ENCODE measurements at places on chromosomes 1 and 21.

- no peak for DNase-seq
These were observed 553.8 kb upstream of the PRMT6 start for GRCh38 chr1:106502659-106503058.

GRCh38 chr1:213973129-213973528, 14.6 kb upstream of the PROX1 start:
- no peak for DNase-seq

- DNase-seq = no peak
These were observed 3.0 kb downstream of the ANKRD45 start for GRCh38 chr1:173666646-173667045.

DNA sequence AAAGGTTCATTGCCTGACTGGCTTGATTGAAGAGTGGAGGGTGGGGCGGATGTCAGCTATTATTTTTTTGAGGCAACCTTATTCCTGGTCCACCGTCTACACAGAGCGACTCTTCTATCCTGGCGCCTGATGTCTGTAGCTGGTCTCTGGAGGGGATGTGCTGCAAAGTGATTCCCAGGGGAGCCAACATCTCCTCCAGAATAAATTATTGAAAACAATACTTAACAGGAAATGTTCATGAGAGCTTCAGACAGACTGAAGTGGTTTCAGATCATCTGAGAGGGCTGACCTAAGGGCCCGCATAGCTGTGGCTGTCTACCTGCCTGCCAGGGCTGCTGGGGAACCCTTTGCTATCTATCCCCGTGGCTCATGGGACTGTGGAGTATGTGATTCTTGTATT, 66.7 kb downstream of the TEX35 start:
- no peak for DNase-seq

DNA sequence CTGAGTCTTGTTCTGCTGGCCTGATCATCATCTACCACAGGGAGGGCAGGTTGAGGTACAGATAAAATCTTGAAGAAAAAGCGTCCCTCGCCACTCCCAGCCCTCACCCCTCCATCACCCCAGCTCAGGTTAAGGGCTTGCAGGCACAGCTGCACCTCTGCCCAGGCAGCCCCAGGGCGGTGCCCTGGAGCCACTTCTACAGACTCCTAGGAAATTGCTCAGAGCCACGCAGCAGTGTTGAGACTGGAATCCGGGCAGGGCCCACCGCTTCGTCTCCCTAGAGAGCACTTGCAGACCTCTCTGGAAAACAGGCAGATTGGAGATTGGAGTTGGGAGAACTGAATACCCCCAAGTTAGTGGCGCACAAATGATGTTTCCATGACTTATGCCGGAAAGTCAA, 35.3 kb downstream of the VN1R5 start:
- DNase-seq = no peak

GRCh38 chr1:153362187-153362775, 4.6 kb downstream of the S100A9 start:
- no peak for DNase-seq

DNA sequence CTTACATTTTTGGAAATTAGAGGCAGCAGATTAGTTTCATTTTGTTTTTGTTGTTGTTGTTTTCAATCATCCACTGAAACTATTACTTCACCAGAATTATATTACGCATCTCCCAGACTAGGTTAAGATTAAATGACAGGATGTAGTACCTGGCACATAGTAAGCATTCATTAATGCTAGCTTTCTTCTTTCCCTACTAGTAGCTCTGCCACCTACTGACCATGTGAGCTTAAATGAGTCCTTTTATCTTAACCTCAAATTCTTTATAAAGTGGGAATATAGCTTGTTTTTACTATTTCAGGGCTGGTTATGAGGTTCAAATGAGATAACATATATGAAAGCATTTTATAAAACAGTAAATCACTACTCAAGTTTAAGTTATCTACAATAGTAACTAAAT, 10.2 kb upstream of the ASPM start:
- DNase-seq = no peak

DNA sequence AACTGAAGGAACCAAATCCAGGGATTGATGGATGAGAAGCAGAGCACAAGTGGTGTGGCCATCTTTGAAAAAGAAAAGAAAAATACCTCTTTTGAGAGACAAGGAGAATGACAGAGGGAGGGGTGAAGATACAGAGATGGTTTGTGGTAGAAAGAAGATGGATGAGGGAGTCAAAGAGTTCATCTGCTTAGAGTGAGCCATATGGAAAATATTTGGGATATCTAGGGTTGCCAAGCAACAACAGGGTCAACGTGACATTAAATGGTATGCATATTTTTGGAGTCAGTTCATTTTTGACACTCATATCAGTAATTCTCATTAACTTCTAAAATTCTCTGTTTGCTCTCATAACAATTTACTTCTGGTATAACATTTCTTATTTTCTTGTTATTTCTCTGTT, 50.7 kb downstream of the MACF1 start:
- no peak for DNase-seq

DNA sequence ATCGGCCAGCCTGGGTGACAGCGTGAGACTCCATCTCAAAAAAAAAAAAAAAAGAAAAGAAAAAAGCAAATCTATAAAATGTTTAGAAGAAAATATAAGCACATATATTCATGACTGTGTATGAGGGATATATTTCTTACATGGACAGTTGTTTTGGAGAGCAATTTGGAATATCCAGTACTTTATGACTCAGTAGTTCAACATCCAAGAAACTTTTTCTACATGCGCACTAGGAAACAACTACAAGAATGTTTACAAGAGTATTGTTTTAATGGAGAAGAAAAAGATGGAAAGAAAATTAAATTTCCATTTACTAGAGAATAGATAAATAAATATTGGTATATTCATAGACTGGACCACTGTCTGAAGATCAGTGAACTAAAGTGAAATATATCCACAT, 77.5 kb downstream of the MAST2 start:
- no peak for DNase-seq

DNA sequence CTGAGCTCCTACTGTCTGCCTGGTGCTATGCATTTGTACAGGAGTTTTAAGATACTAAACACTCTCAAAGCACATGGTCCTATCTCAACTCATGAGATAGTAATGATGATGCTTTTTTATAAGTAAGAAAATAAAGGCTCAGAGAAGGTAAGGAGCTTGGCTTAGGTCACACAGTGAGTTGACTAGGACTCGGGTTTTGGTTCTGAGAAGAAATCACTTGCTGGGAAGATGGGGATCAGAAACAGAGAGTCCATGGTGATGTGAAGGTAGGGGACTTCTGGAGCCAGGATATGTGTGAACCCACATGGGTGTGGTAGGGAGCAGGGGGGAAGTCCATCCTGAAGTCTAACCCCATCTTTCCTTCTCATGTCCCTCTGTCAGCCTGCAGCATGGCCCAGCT, 3.7 kb downstream of the BCAN start:
- no peak for DNase-seq

GRCh38 chr1:34684266-34684665, 70.6 kb upstream of the GJB5 start:
- no peak for DNase-seq

DNA sequence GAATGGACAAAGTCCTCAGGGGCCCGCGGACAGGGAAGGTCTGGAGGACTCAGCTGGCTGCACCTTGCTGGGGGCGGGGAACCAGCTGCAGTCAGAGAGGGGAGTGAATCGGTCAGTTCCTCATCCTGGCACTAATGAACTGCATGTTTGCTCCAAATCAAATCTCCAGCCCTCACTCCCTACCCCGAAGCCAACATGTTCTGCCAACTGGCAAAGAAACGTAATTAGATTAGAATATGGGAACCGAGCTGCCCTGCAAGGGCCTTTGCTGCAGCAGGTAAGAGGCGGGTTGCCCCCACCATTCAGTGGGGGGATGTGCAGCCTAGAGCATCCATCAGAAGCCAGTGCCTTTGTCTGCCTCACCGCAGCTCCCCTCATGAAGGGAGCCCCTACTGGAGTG, 121.1 kb downstream of the AJAP1 start:
- DNase-seq = no peak

DNA sequence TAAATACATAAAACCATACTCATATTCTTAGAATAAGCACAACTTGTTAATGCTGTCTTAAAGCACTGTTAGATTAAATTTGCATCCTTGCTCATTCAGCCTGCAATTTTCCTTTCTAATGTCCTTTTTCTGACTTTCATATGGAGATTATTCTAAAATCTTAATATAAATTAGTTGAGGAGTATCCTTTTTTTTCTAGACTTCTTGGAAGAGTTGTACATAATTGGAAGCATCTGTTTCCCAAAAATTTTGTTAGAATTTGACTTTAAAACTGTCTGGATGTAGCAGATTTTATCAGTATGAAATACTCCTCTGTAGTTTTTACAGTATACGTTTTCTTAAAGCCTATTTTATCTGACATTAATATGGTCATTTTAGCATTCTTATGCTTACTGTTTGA, 9.7 kb downstream of the KIFAP3 start:
- DNase-seq = no peak

DNA sequence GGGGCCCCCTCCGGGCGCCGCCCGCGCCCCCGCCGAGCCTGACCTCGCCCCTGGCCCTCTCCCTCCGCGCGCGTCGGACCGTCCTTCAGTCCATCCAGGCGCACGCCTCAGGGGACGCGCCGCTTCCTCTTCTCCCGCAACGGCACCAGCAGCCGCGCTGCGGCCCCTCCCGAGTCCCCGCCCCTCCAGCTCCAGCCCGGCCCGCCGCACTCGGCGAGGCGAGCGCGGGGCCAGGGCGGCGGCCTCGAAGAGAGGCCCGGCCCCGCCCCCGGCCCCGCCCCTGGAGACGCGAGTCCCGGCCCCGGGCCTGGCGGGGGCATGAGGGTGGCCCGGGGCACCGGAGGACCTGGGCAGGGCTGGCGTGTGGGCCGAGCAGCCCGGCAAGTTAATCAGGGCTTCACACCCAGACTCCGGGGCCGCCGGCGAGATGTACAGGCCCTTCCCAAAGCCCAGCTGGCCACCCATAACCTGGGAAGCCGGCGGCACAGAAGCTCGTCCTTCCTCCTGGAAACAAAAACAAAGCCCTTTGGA, at the start of gene IGSF3:
TSS of gene IGSF3 (minus strand) at position 159 of the 531 bp plus-strand sequence. CDS start 1,407 bp downstream, outside the sequence.
- DNase-seq = peak; percentile 84

DNA sequence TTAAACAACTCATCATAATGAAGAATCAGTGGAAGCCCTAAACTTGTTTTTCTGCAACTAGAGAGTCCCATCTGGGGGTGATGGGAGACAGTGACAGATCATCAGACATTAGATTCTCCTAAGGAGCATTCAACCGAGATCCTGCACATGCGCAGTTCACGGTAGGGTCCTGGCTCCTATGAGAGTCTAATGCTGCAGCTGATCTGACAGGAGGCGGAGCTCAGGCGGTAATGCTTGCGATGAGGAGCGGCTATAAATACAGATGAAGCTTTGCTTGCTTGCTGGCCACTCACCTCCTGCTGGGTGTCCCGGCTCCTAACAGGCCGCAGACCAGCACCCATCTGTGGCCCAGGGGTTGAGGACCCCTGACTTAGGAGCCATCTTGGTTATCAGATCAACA, 247.2 kb downstream of the FMN2 start:
- DNase-seq = no peak

- DNase-seq = no peak
These were observed 557.3 kb downstream of the USP25 start for GRCh38 chr21:16287046-16287445.

DNA sequence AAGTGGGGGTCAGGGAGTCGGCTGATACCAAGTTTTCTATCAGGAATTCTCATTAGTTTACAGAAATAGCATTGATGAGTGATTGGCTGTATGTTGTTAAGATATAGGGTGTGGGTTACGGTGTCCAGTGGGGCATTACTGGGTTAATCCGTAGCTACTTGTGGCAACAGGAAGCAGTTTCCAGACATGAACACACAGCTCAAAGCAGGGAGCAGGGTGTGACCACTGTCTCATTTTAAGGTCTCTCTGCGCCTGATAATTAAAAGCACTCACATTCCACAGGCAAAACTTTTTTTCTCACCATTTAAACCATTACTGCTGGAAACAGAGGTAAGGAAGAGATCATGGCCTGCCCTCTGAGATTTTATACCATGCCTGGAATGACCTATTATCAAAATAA, 114.9 kb downstream of the SIK1 start:
- DNase-seq = no peak

GRCh38 chr1:234206651-234207284, 166.5 kb upstream of the COA6 start:
- no peak for DNase-seq

DNA sequence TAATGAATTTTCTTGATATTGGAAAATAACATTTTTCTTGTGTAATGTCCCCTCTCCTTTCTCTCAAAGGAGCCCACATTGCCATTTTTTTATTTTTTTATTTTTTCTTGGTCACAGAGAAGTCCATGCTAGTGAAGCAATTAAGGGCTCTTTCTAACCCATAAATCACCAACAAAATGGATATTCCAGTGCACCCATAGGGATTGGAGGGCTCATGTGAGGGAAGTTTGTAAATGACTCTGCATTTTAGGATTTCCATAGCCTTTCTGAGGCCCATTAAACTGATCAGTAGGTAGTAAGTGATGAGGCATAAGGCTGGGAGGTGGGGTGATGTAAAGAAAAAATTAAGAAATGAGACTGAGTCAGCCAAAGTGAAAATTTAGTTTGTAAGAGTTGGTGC, 55.9 kb upstream of the JAK1 start:
- no peak for DNase-seq

DNA sequence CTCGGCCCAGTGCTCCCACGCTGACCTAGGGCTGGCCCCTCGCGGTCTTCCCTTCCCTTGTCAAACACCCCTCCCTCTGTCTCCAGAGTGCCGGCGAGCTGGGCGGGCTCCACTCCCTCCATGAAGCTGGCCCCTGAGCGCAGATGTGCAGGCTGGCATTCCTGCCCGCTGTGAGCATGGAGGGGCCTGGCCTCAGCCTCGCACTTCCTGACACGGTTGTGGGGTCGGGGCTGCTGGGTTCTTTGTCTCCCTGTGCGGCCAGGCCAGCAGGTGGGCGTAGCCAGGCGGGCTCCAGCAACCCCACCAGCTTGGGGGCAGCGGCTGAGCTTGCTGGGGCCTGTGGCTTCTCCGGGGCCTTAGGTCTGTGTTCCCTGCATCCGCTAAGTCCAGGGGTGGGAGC, 14.2 kb upstream of the PEX10 start:
- DNase-seq = no peak

DNA sequence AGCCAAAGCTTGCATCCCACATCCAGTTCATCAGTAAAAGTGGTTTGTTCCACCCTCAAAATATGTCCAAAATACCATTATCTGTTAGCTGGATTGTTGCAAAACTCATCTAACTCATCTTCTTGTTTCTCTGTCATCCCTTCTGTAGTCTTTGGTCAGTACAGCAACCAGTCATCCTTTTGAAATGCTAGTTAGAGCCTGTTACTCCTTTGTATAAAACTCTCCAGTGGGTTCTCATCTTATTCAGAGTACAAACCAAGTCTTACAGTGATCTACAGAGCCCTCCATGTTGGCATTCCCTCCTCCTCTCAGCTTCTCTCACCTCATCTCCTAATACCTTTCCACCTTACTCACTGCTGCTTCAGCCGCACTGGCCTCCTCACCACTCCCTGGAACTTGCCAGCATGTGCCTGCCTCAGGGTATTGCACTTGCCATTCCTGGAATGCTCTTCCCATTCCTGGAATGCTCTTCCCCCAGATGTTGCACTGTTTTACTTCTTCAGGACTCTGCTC, 70.6 kb downstream of the LAMC1 start:
- DNase-seq = no peak

Data from spleen (tissue), 13 donors.